ENCODE measurements at places on chromosomes 16 and 17. TPM values are rescaled to one million over a fixed set of nuclear protein-coding genes. Genes with fewer than 3 reads are reported as not detected.

Gene GRIN2C
- 4.1 TPM for total RNA-seq

Gene ZNF747
- total RNA-seq, result 8.6 TPM

Gene CTRB2
- not detected for total RNA-seq

Gene CFAP97D1
- total RNA-seq, result not detected

- no peak for DNase-seq
Observed at GRCh38 chr17:75683583-75683982, 16.4 kb downstream of the SAP30BP start.

DNA sequence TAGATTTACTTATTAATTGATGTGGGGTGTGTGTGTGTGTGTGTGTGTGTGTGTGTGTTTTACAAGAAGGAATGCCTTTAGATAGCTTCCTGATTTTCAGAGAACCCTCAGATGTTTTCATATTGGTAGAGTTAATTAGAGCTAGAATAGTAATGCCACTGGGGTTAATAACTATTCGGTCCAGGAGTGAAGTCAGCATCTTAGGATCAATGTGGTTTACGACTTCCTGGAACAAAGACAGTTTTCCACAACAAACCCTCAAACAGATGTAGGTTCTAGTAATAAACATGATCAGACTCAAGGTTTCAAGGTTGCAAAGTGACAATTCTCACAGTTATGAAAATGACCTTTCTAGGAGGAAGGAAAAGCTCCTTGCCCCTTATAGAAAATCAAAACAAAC is 12.2 kb upstream of the SLC52A1 start:
- no peak for DNase-seq

- no peak for DNase-seq
Observed at GRCh38 chr17:62051053-62051452, 14.0 kb downstream of the MED13 start.

GRCh38 chr17:68383443-68384321 is 73.6 kb downstream of the WIPI1 start:
- no peak for DNase-seq

Gene TEKT5
- total RNA-seq, result not detected

DNA sequence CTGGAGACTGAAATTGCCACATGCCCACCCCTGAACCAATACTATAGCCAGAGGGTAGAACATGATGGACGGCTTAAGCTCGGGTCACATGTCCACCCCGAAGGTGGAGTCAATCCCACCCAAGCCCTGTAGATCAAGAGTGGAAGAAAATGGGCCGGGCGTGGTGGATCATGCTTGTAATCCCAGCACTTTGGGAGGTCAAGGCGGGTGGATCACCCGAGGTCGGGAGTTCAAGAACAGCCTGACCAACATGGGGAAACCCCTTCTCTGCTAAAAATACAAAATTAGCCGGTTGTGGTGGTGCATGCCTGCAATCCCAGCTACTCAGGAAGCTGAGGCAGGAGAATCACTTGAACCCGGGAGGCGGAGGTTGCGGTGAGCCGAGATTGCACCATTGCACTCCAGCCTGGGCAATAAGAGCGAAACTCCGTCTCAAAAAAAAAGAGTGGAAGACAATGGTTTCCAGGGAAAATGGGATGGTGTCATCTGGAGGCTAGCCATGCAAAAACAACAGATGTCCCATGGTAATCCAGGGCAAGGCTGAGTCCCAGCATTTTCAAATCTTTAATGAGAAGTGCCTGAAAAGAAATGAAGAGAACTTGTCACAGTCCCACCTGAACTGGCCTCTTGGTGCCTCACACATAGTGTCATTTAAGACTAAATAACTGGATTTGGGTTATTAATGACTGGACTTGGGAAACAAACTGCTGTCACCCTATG is 30.1 kb downstream of the CD300LF start:
- no peak for DNase-seq

GRCh38 chr17:50190293-50190602 is 11.2 kb downstream of the COL1A1 start:
- DNase-seq, result no peak

Gene RTN4RL1
- total RNA-seq, result 5.8 TPM

Gene CDH8
- not detected for total RNA-seq

Gene KREMEN2
- total RNA-seq, result not detected

Gene OTOA
- total RNA-seq, result not detected

Gene CPHXL2
- total RNA-seq, result not detected

Gene CCDC144A
- 12.3 TPM for total RNA-seq
